ENCODE measurements at places on chromosomes 2 and 18.

DNA sequence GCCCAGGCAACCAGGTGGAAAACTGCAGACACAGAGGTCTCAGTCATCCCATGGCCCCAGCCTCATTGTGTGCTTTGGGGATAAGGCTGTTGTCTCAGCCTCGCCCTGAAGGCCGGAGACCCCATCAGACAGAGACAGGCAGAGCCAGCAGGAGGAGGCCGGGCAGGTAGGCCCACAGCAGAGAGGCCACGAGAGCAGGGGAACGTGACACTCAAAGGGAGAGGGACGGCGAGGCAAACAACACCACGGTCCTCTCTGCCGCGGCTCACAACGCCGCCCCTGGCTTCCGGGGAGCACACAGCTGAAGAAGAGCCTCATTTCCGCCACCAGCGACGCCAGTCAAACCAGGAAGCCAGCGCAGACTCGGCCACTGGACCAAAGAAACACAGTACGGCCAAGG is 103.3 kb downstream of the ZNF516 start:
- no peak overlapping the region for H3K4me3 ChIP-seq
- no peak overlapping the region for H3K27ac ChIP-seq
- no peaks in the 10 kb centered on the region for H3K36me3 ChIP-seq
- H3K27me3 ChIP-seq = no peaks in the 10 kb centered on the region

- H3K4me3 ChIP-seq = no peak overlapping the region
- no peaks in the 10 kb centered on the region for H3K36me3 ChIP-seq
- no peak overlapping the region for H3K27ac ChIP-seq
- no peak for DNase-seq
- no peaks in the 10 kb centered on the region for H3K27me3 ChIP-seq
- no peaks in the 10 kb centered on the region for H3K4me1 ChIP-seq
Measured at GRCh38 chr18:75554176-75554575, 126.7 kb upstream of the SMIM21 start.

DNA sequence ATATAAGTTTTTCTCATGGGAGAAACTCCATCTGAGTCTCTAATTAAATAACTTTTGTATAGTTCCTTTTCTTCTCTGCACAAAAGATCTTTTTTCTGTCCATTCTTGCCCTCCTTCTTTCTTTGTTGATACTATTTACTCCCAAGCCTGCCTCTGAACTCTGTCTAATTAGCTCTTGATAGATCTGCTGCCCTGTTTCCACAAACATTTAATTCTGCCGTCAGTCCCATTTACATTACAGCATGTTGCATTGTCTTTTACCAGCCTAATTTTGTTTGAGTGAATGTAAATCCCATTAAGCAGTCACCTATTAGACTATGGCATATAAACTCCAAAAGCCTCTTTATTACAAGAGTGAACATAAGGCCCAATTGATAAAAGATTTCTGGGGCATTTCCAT is 254.4 kb downstream of the ERBB4 start:
- H3K4me3 ChIP-seq = no peak overlapping the region
- no peak for DNase-seq
- H3K27ac ChIP-seq = no peak overlapping the region
- peaks cover 24% of the 10 kb centered on the region for H3K4me1 ChIP-seq
- H3K36me3 ChIP-seq = no peaks in the 10 kb centered on the region

DNA sequence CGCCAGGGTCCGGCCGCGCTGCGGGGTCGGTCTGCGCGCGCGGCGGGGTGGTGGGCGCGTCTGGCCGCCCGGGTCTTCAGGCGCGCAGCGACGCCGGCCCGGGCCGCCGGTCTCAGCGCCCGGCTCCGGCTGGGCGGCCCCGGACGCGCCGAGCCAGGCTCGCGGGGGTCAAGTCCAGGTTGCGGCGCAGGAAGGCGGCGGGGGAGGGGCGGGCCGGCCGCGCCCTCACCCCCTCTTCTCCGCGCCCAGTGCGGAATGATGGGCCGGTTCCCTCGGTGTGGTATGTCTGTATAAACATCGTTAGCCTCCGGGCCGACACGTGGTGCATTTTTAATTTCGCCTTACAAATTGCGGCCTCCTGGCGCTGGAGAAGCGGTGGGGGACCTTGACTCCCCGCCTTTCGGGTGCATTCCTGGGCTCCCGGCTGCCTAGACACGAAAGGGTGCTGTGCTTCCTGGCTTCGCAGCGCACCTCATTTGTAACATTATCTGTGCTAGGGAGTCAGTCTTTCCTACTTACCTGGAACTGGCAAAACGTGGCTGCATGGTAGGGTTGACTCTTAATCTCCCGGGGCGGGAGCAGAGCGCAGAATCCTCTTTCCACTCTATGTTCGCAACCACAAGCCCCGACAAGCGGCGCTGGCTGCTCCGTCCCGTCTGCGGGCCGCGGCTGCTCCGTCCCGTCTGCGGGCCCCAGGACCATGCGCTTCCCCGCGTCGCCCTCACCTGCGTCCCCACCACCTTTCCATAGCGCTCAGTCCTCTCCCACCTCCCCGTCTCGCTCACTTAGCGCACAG is 69.0 kb downstream of the CTAGE1 start:
- no peaks in the 10 kb centered on the region for H3K36me3 ChIP-seq
- H3K27ac ChIP-seq = peak overlapping the region; percentile 51
- no peak overlapping the region for H3K4me3 ChIP-seq
